ENCODE measurements at places on chromosomes 6 and 20.

- no peak for DNase-seq
Measured at GRCh38 chr6:16854986-16855385, 93.7 kb upstream of the ATXN1 start.

DNA sequence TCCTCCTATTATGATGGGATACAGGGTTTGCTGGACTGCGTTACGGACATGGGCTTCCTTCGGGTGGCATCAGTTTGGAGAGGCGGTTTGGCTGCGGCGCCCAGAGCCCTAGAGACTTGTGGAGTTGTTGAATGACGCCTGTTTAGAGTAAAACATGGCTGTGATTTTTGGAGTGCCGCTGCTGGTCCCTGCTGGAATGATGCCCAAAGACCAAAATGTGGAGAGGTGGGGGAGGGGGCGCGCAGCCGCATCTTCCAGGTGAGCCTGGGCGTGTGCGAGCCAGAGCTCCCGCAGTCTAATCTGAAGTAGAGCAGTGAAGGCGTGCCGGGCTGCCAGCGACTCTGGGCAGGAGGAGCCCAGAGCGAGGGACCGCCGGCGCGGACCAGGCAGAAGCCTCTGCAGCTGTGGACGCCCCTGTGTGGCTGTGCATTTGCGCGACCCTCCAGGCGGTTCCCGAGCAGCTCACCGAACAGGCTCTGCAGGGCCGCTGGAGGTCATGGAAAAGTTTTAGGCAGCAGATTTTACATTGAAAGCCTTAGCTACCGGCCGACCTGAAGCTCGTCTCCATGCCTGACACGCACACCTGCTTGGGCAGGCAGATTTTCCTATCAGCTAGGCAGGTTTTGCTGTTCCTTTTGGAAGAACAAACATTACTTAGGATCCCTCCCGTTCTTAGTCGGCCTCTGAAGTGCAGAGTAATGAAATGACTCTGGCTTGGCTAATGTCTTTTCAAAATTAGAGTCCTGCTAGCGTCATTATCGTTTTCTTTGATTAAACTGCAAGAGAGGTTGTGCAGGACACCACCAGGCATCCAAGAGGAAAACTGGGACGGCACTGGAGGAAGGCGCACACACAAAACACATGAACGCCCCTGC, 298.2 kb downstream of the PHACTR1 start:
- peak; percentile 73 for DNase-seq

- DNase-seq, result no peak
Measured at GRCh38 chr20:20814685-20815084, 102.2 kb upstream of the RALGAPA2 start.

DNA sequence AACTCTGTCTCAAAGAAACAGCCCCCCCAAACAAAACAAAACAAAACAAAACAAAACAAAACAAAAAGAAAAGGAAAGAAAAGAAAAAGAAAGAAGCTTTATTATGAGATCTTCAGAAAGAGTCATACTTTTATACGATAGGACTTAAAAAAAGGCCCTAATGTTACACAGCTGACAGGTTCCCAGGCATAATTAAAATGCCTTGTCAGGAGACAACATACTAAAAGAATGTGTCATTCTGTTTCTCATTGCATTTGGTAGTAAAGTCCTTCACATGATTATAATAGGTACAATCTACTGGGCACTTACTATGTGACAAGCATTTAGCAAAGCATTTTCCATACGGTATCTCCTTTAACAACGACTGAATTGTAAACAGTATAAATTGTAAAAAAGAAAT, 36.4 kb upstream of the RPN2 start:
- no peak for DNase-seq

- no peak for DNase-seq
Measured at GRCh38 chr6:71134929-71135642, 153.5 kb upstream of the OGFRL1 start.

- DNase-seq, result no peak
Measured at GRCh38 chr6:29845405-29846006, 17.9 kb downstream of the HLA-G start.

- DNase-seq, result no peak
Measured at GRCh38 chr6:51489133-51489532, 598.3 kb downstream of the PKHD1 start.

- no peak for DNase-seq
Measured at GRCh38 chr6:119493980-119494379, 144.4 kb upstream of the MAN1A1 start.

GRCh38 chr6:17673543-17674254, 33.0 kb downstream of the NUP153 start:
- DNase-seq, result no peak

DNA sequence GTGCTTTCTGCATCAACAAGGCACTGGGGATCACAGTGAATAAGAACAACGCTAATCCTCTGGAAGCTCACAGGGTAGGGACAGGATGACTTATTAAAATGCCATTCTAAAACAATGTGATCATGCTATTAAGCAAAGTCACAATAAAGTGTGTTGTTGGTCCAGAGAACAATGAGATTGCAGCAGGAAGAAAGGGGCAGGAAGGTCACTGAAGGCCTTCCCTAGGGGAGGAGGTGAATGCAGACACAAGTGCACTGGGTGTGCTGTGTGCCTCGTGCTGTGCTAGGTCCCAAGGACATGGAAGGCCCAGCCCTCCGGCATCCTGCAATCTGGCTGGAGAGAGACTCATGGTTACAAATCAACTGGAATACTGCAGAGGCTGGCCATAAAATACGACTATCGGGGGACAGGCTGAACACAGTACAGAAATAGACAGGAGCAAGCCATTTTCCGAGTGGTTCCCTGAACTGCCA, 55.7 kb downstream of the LYRM4 start:
- DNase-seq, result no peak

DNA sequence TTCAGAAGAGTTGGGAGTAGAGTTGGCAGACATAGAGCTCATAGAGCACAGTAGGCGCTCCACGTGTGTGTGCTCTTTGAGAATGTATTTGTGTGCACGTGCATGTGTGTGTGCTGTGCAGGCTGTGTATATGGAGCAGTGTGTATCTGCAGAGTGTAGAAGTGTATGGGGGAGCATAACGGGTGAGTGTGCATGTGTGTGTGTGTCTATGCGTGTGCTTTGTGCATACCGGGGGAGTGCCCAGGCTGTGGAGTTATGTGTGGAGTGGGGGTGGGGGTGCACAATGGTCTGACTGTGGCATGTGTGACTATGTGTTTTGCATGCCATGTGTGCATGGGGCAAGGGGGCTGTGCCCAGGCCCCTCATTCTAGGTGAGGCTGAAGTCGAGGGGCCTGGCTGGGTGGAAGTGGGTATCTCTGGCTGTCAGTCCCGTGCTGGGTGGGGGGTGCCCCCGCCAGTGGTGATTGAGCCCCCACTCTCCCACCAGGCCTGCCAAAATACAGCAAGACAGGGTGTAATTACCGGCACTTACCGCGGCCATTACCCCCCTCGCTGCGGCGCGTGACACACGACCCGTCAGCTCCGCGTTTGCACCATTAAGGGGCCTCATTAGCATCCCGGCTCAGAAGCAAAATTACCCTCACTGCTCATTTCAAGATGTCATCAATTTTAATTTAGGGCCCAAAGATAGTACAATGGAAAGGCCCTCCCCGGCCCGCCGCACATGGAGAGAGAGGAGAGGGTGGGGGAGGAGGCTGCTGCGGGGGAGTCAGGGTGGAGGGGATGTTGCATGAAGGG, 39.1 kb downstream of the MDFI start:
- no peak for DNase-seq

GRCh38 chr20:37907330-37907676, 4.4 kb downstream of the VSTM2L start:
- no peak for DNase-seq

GRCh38 chr6:168413018-168413720, 27.8 kb upstream of the SMOC2 start:
- DNase-seq, result peak; percentile 55

DNA sequence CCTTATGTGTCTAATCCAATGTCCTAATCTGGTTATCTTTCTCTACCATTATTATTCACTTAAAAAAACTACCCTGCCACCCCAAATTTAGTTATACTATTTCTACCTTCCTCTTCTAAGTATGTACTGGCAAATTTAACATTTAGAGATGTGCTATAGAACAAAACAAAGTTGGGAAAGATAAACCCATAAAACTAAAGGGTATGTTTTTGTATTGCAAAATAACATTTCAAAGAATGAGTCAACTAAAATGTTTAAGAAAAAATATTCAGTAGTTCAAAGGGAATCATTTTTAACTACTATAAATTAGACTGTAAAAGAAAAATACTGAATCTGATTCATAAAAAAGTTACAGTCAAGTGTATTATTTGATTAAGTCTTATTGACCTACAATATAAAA, 103.0 kb downstream of the LMBRD1 start:
- DNase-seq, result no peak

DNA sequence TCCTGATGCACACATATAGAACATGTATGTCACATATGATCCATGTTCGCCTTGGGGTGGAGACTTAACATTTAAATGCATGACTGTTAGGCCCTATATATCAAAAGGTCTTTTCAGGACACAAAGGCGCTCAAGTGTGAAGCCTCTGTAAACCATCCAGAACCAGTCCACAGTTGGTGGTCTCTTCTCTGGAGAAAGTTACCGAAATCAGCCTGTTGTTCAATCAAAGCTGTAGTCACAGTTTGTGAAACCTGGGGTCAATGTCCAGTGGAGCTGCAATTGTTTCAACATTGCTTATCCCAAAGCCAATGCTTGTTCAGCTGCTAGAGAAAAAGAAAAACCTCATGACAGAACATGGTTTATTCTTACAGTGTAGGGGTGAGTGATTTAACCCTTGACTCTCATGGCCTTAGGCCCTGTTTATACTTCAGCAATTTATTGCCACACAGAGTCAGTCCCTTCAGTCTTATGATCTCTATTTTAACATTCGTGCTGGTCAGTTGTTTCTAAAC, 193.6 kb upstream of the CST7 start:
- DNase-seq, result no peak

- DNase-seq, result no peak
Measured at GRCh38 chr20:8587810-8588209, 455.7 kb downstream of the PLCB1 start.

DNA sequence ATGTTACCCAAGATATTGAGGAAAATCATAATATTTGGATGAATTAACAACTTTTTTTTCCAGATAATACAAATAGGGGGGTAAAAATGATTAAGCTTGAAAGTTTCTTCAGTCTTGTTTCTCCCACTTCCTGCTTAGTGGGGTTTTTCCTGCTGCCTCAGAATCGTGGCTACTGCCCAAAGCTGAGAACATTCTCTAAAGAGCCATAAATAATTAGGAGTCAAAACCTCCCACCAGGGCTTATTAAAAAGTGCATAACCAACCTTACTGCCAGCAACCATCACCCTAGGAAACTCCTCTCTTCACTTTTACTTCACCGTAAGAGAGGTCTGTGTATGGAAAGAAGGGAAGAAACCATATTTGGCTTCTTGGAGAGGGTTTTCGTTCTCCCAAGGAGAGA, 9.0 kb upstream of the LCA5 start:
- no peak for DNase-seq

GRCh38 chr20:46010491-46011391, 2.0 kb downstream of the MMP9 start:
- peak; percentile 69 for DNase-seq

- DNase-seq, result no peak
Measured at GRCh38 chr6:3455147-3455568, 1.7 kb downstream of the SLC22A23 start.

DNA sequence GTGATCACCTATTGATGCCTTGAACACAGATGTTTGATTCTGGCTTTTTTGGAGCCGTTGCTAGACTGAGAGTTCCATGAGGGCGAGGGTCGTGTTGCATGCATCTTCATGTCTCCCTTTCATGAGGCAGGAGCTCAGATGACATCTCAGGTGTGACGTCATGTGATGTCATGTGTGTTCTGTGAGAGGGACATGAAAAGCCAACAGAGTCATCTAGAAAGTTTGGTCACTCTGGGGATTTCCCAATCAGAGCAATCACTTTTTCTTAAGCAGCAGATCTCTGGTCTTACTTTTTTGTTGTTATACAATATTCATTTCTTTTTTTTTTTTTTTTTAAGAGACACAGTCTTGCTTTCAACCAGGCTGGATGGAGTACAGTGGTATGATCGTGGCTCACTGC, 411.8 kb downstream of the PREX1 start:
- no peak for DNase-seq

GRCh38 chr20:53875452-53875851, 194.9 kb downstream of the BCAS1 start:
- DNase-seq, result peak; percentile 76

- DNase-seq, result peak; percentile 84
Measured at GRCh38 chr20:62367136-62367632, at the start of gene LAMA5. LAMA5 (minus strand) TSS chr20:62367312; CDS start chr20:62367245, 67 bp downstream.

- no peak for DNase-seq
Measured at GRCh38 chr20:43392561-43392960, 65.1 kb upstream of the SRSF6 start.

GRCh38 chr20:50810842-50811241, 16.0 kb downstream of the BCAS4 start:
- no peak for DNase-seq

DNA sequence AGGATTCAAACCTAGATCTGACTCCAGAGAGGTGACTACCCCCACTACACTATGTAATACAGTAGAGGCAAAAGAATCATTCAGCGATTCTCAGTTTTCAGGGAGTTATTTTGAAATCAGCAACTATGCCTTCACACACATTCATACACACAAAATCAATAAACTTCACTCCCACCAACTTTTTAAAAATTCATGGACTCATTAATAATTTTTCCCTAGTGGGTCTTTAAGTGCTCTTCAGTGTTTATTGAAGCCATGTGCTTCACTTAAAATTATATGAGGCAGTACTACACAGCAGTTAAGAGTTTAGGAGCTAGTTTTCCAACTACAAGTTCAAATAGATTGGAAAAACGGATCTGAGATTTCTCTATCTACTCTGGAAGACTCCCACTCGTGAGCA, 452.7 kb upstream of the ADGRB3 start:
- DNase-seq, result no peak

GRCh38 chr6:39452306-39453145, 130.0 kb upstream of the KCNK16 start:
- DNase-seq, result no peak

DNA sequence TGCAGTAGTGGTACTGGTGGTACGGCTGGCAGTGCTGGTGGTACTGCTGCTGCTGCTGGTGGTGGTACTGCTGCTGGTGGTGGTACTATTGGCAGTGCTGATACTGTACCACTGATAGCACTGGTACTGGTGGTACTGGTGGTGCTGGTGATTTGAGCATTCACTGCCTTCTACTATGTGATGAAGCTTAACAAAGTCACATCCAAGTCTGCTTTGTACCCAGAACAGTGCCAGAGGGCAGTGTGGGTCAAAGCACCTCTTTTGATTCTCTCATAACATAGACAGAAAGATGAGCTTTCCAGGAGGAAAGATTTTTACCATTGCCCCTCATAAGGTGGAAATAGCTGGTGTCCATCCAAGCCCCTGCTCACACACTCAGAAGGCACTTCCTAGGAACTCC, 48.7 kb downstream of the ANKRD6 start:
- DNase-seq, result no peak
